ENCODE measurements at places on chromosomes 1 and 21.

GRCh38 chr1:180131510-180131909, 23.2 kb upstream of the QSOX1 start:
- peak; percentile 51 for DNase-seq

DNA sequence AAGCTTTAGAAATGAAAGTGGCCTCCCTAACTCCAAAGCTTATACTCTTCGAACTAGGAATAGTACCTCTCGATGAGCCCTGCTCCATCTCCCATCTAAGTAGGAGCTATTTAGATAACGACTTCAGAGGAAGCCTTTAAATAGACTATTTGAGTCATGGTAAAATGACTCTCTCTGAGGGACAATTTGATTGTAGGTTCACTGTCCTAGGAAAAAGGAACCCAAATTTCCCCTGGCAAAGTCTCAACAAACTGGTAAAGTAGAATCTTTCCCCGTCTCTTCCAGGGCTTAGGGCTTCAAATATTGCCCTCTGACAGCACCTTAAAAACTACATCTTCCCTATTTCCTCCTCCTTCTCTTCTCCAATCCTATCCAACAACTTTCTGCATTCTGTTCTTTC, 2.0 kb upstream of the FCER1A start:
- no peak for DNase-seq

DNA sequence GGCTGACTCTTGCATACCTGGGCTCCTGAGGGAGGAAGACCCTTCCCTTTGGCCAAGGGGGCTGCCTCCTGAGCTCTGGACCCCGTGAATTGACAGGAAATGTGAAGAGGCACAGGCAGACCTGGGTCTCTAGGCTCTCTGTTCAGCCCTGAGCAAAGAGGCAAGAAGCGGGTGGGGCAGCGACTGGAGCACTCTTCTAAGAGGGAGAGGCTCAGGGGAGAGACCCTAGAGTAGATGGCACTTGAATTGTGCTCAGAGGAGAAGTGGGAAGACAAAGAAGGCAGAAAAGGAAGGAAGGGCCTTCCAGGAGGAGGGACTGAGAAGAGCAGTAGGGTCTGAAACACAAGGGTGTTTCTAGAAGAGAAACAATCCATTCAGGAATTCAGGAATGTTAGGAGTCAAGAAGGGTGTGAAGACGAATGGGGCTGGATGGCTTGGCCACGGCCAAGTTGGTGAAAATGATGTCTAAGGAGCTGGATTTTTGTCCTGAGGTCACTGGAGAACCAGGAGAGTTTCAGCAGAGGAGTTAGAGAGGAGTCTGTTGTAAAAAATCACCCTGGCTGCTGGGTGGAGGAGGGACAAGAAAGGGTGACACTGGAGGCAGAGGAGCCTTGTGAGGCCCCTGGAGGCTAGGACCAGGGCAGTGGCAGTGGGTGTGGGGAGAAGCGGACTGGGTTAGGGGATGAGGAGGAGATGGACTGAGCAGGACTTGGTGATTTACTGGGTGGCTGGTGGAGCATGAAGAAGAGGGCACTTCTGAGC, 5.3 kb downstream of the TIE1 start:
- DNase-seq: no peak

DNA sequence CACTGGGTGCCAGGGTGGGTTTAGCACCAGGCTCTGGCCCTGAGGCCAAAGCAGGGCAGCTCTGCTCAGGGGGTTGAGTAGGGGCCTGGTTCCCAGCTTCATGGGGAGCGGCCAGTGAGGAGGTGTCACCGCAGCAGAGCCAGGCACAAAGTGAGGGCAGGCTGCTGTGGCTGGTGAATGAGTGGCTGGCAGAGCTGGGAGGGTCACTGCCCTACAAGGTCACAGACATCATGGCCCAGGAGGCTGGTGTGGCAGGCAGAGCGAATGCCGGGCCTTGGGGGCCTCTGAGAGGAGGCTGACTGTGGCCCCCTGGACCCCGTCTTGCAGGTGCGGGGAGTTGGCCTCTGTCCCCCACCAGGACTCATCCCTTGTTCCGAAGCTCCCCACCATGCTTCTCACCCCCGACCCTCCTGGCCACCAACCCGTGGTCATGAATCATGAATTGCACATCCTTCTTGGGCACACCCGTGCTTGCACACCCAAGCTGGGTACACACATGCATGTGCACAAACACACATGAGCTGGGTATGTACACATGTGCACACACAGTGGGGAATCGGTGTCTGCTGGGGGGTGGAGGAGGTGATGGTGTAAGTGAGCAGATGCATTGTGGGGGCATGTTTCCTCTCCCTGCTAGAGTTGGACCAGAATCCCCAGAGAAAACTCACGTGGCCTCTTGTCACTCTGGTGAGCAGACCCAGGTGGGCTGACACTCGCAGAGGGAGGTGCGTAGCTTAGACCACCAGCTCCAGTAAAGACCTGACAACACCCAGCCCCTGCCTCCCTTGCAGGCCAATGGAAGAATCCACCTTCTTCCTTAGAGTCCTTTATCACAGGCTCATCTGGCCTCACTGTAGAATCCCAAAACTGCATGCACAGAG, 4.8 kb upstream of the GNB1 start:
- DNase-seq: peak; percentile 32

GRCh38 chr21:38914528-38915293, 109.0 kb downstream of the ETS2 start:
- no peak for DNase-seq

DNA sequence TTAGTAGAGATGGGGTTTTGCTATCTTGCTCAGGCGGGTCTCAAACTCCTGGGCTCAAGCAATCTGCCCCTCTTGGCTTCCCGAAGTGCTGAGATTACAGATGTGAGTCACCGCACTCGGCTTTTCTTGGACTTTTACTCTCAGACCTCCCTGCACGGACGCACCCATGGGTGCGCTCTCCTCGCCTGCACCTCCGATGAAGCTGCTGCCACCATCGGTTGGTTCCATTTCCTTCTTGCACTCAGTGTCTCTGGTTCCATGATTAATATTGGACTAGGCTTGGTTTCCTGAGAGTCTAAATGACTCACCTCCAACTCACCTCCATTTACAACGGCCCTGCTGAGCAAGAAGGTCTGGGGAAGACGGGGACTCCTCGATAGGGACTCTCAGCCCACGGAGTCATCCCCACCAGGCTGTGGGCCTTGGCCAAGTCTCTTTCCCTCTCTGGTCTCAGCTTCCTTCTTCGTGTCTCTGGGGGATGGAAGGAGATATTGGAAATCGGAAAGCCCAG, 6.7 kb upstream of the TNFRSF8 start:
- no peak for DNase-seq

DNA sequence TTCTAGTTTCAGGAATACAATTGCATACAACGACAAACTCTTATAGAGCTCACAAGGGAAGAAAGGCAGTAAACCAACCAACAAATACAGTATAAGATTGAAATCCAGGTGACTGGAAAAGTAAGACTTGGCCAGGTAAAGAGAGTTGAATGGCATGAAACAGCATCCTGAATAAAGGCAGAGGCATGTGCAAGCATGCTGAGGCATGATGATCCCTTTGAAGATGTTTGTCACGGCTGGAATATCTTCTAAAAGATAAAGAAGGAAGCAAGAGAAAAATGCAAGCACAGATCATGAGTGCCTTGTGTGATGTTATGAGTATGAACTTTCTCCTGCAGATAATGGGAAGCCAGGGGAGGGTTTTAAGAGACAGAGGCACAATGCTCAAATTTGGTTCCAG, 83.3 kb upstream of the SPATA6 start:
- no peak for DNase-seq

GRCh38 chr1:171486048-171486519, 754 bp downstream of the PRRC2C start:
- DNase-seq: no peak

DNA sequence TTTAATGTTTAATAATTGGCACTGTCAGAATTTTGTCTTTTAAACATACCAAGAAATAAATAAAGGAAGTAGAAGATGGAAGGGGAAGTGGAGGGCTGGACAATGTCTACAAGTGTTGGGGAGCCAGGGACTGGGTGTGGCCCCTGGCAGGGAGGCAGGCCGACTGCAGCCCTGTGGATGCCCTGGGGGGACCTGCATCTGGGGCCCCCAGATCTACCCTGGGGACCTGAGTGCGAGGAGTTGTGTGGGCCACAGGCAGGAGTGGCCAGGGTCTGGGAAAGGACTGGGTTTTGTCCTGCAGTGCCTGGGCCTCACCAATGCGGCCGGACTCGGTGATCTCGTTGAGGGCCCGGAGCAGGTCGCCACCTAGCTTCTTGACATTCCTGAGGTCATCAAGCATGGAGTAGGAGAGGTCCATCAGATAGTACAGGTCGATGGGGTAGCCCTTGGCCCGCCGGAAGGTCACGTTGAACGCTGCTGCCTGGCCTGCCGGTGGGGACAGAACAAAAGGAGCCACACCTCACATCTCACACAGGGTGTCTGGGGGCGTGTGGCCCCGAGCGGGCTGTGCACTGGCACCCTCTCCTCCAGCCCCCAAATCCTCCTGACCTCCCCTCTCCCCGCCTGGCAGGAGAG, 17.5 kb downstream of the ITGB2 start:
- no peak for DNase-seq

DNA sequence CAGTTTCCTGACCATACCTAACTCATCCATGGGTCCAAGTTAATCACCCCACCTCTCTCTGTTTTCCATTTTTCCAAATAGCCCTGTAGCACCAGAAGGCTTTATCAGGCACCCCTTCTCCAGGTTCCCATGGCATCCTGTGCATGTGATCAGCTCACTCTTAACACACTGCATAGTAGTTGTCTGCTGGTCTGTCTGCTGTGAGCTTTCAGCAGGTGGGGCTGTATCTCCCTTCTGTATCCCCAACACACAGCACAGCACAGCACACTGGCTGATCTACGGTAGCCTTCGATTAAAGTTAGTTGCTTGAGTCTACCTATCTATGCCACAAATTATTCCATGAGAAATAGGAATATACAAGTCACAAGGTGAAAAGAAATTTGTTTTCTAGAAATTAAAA, 54.3 kb upstream of the C1orf198 start:
- DNase-seq: no peak

DNA sequence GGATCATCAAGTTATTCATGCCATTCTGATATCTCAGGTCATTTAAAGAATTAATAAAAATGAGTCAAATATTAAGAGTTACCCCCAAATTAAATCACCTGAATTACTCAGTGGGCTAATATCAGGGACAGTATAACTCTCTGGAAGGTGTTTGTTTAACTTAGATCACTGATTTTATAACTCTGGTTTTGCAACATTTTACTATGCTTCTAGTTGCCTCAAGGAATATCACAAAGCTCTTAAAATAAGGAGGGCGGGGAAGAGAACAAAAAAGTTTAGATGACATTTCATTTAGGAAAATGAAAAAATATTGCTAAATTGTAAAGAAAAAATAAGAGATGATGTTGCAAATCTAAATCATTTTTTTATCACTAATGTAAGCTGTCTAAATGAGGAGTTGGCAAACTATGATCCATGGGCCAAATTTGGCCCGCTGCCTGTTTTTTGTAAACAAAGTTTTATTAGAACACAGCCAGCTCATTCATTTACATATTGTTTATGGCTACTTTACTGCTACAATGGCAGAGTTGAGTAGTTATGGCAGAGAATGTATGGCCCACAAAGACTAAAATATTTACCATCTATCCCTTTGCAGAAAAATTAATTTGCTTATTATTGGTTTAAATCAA, 31.9 kb upstream of the SLC19A2 start:
- no peak for DNase-seq

GRCh38 chr1:229204921-229205777, 65.8 kb upstream of the RAB4A start:
- DNase-seq: no peak

DNA sequence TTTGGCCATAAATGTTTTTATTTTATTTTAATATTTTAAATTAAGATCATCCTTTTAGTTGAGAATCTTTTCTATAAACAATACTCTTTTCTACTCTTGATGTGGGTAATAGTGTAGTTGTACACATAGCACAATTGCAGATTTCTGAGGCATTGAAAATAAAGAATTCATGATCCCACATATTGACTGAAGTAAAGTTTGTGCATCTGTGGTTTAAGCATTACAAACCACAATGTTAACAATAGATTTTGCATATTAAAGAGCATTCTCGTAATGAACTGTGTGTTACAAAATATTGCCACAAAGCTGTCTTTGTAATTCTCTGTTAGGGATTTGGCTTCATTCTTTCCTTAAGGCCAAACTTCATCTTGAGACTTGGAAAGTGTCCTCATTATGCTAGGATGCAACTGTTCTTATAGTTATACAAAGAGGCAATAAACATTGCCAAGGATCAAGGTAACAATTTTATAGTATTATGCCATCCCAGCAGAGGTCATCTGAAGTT, 256.8 kb downstream of the OLFM3 start:
- DNase-seq: no peak

GRCh38 chr1:87226341-87226760, 102.3 kb upstream of the LMO4 start:
- peak; percentile 84 for DNase-seq

- no peak for DNase-seq
These were observed at the start of gene ARID4B for GRCh38 chr1:235327559-235328270. Gene ARID4B, minus strand, starts transcription at chr1:235328179. Its CDS starts 1,260 bp downstream, at chr1:235326919.

- DNase-seq: no peak
These were observed 49.0 kb downstream of the MAGI3 start for GRCh38 chr1:113439277-113439670.

GRCh38 chr1:35532497-35533223, 24.5 kb downstream of the KIAA0319L start:
- DNase-seq: no peak

- DNase-seq: peak; percentile 11
These were observed 18.0 kb downstream of the LSS start for GRCh38 chr21:46210378-46211136.
